Stimulated activated effector memory CD8-positive, alpha-beta T cell treated with anti-CD3 and anti-CD28 coated beads, Interleukin-12 subunit alpha, Interleukin-12 subunit beta, amount 100 ng/mL, for 72 hours (primary cell): ENCODE measurements at places on chromosomes 12 and 14.

DNA sequence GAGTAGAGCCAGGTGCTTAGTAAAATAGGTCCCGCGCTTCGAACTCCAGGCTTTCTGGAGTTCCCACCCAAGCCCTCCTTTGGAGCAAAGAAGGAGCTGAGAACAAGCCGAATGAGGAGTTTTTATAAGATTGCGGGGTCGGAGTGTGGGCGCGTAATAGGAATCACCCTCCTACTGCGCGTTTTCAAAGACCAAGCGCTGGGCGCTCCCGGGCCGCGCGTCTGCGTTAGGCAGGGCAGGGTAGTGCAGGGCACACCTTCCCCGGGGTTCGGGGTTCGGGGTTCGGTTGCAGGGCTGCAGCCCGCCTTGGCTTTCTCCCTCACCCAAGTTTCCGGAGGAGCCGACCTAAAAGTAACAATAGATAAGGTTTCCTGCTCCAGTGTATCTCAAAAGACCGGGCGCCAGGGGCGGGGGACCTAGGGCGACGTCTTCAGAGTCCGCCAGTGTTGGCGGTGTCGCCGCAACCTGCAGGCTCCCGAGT lies 3.6 kb downstream of the SSTR1 start:
- no peak for DNase-seq

DNA sequence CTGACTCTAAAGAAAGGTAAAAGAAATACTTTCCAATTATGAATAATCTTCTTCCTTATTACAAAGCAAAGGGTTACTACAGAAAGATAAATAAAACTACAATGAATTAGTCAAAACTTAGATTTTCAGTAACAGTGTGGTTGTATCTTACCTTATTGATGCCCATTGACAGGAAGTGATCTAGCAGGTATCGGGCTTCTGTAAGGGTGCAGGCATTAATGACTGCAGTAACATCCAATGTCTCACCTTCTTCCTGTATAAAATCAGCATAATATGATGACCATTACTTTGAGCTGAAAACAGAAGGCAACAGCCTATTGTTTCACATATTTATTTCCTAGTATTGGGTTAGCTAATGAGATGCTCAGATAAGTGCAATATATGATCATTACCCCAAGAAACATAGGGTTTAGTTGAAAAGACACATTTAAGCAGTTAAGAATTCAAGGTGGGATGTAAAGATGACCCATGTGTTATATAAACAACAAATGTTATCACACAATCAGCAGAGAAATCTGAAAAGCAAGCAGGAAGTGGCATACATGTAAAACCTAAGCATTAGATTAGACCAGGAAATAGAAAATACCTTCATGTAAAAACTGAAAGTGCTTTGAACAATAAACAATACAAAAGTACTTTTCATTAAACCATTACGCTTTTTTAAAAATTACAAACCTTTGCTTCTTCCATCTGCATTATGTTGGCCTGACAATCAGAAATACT lies 111.2 kb downstream of the KIF21A start:
- DNase-seq = no peak

GRCh38 chr12:69540987-69541386 lies 44.3 kb upstream of the CCT2 start:
- no peak for DNase-seq

GRCh38 chr14:63454436-63454835 lies 88.7 kb downstream of the PPP2R5E start:
- no peak for DNase-seq

DNA sequence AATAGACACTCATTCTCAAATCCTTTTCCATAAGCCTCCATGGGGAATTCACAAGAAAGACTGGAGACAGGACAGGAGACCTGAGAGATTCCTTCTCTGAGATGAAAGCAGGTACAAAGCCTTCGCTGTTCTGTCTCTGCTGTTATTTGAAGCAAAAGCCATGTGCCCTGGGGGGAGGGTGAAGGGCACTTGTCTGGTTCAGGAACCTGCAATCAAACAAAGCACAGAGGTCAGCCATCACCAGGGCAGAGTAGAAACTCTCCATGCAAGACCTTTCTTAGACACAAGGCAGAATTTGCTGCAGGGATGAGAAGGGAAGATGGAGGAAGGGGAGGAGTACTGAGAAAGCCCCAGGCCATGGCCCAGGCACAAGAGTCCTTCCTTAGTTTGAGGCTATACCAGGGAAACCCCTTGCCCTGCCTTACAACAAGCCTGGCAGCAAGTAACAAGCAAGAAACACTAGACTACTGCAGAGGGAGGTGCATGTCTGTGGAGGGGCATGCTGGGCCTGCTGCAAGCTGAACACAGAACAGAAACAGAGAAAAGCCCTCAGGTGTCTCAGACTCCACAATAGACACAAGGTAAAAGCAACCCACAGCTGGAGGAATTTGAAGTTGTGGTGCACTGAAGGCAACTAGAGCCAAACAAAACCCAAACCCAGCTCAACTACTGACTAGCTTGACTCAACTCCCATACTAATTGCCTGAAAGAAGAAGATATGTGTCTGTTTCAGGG lies 7.8 kb upstream of the ART4 start:
- DNase-seq = no peak

- DNase-seq = no peak
Measured at GRCh38 chr14:58777541-58777979, 139.8 kb downstream of the DACT1 start.

DNA sequence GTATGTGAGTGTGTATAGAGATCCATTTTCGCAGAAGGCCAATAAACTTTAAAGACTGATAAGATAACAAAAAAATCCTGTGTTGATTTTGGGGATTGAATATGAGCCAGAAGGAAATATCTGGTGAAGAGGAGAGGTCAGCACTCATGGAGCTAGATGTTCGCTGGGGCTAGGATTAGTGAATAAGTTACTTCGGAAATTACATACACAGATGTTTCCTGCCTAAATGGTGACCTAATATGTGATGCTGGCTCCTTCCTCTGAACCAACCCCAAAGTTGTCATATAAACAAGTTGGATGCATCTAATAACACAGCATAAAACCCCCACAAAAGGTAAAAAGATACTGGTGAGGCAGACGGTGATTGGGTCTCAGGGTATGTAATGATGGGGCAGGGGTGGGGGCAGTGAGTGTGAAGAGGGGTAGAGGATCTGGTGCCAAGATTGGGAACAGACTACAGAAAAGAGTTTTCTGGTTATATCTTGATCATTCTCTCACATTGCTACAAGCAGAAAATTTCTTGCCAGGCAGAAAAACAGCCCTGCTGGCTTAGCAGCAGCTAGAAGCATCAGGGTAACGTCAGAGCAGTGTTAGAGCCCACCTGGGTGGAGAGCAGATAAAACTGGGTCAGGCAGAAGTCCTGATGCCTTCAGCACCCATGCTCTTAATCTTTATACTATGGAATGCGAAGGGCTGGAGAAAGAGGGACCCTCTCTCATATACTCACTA lies 140.4 kb upstream of the GZMB start:
- no peak for DNase-seq

DNA sequence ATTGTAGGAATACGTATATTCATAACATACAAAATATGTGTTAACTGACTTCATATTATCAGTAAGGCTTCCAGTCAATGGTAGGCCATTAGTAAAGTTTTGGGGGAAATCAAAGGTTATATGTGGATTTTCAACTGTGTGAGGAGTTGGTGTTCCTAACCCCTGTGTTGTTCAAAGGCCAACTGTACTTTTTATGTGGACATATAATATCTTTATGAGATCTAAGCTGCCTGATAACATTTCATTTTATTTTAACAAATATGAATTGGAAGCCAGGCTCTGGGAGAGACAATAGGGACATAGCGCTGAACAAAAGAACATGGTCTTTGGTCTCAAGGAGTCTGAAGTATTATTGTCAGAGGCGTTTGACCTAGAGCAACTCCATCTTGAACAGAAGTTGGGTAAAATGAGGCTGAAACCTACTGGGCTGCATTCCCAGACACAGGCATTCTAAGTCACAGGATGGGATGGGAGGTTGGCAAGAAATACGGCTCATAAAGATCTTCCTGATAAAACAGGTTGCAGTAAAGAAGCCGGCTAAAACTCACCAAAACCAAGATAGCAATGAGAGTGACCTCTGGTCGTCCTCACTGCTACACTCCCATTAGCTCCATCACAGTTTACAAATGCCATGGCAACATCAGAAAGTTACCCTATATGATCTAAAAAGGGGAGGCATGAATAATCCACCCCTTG lies 147.2 kb downstream of the KSR2 start:
- no peak for DNase-seq

- DNase-seq = no peak
Measured at GRCh38 chr12:123498126-123498825, 35.2 kb downstream of the RILPL1 start.

GRCh38 chr12:30970559-30971197 lies 44.1 kb downstream of the TSPAN11 start:
- DNase-seq = no peak

DNA sequence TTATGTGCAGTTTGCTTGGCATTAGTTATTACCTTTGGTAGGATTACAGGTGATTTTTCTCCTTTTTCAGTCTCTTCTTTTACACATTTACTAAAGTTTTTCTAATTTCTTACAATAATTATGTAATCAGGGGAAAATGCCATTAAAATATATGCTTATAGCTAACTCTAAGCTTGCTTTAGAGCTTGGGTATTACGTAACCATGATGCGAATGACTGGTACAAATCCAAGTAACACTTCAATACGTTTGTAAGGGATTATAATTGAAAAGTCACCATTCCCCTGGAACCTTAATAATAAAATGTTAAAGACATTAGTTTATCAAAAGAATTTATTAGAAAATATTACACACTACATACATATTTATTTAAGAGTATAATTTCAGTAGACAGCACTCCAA lies 71.6 kb downstream of the SCAF11 start:
- no peak for DNase-seq

DNA sequence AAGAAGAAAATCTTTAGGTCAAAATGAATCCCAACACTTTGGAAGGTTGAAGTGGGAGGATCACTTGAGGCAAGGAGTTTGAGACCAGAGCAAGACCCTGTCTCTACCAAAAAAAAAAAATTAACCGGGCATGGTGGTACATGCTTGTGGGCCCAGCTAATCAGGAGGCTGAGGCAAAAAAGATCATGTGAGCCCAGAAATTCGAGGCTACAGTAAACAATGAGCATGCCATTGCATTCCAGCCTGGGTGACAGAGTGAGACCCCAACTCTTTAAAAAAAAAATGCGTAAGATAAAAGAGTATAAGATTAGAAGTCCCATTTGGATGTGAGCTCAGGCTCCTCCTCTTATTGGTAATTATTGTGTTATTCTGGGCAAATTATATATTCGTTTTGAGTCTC lies 30.8 kb upstream of the EVL start:
- no peak for DNase-seq

DNA sequence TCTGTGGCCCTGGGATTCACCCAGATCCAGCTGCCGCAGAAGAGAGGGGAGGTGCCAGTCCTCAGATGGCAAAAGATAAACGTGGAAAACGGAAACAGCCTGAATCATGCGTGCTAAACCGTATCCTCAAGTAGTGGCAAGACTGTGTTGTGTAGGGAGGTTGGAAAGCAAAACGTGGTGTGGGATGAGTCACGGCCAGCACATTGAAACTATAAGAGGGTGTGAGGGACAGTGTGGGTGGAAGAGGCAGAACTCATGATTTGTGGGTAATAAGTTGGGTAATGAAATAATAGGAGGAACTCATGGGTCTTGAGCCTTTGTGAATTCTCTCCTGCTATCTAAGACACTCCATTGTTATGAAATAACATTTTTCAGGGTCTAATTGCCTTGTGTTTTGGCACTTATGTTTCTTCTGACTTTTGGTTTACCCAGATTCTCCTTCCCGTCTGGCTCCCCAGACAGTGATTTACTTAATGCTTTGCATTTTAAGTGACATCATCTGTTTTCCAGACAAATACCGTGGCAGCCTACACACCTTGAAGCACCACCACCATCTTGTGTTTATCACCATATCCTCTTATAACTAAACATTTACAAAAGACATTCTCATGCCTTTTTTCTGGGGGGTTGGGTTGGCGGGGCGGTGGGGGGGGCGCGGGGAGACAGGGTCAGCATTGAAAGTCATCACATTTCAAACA lies 62.3 kb upstream of the PTCSC3 start:
- no peak for DNase-seq

GRCh38 chr14:101858791-101859537 lies 97.5 kb downstream of the PPP2R5C start:
- DNase-seq = no peak

GRCh38 chr14:70714055-70714550 lies 72.4 kb downstream of the TTC9 start:
- peak; percentile 34 for DNase-seq

DNA sequence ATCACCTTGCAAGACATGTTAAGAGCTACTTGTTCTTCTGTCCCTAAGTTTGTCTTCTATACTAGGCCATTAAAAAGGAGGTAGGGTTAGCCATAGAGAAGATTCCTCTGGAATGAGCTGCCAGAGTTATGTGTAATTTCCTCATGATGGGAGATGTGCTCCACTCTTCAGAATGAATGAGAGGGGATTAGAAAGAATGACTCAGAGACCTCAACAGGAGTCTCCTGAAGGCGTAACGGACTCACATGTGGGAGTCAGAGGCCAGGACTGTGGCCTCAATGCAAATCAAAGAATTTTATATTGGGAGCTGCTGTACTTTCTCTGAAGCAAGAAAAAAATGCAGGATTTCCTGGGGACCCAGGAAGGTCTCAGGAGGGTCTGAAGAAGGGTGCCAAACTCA lies 87.8 kb upstream of the ATXN7L3B start:
- no peak for DNase-seq

- DNase-seq = no peak
Measured at GRCh38 chr12:85281636-85282312, 1.8 kb downstream of the ALX1 start.

DNA sequence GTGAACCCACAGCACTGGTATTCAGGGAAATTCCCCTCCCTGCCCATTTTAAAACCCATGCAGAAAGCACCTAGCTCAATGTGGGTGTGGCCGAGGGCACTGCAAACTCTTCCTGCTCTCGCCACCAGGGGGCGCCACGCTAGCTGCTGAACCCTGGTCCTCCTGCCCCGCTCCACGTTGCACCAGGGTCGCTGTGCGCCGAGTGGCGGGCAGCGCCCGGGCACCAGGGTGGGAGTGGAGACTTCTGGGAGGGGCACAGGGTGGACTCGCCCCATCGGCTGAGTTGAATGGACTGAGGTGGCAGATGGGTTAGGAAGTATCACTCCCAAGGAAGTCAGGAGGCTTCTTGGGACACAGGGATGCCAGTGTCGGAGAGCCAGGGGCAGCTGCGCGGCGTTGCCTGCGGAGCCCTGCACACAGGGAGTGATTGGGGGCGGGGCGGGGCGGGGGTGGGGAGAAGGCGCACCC lies 48.1 kb upstream of the BCL11B start:
- peak; percentile 85 for DNase-seq

- no peak for DNase-seq
Measured at GRCh38 chr14:95363468-95363954, 43.8 kb upstream of the CLMN start.

- no peak for DNase-seq
Measured at GRCh38 chr14:63781686-63782085, 53.8 kb upstream of the SGPP1 start.

GRCh38 chr14:55553791-55554190 lies 26.2 kb upstream of the KTN1 start:
- no peak for DNase-seq
